ENCODE measurements at places on chromosomes 4 and X.

DNA sequence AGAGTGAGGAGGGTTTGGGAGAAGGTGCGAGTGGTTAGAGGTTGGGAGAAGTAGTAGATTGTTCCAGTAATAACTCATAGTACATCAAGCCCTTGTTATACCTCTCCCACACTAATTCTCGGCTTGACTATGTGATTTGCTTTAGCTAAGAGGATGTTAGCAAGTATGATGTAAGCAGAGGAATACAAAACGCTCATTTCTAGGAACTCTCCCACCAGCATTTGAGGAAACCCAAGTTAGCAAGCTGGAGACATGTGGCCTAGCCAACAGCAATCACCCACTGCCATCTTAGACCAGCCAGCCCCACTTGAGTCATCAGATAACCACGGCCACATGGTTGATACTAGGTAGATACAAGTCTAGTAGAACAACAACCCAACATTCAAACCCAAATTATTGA lies 14.2 kb downstream of the FTHL17 start:
- no peak for DNase-seq

- no peak for DNase-seq
Observed at GRCh38 chr4:38243388-38244053, 283.3 kb downstream of the PTTG2 start.

DNA sequence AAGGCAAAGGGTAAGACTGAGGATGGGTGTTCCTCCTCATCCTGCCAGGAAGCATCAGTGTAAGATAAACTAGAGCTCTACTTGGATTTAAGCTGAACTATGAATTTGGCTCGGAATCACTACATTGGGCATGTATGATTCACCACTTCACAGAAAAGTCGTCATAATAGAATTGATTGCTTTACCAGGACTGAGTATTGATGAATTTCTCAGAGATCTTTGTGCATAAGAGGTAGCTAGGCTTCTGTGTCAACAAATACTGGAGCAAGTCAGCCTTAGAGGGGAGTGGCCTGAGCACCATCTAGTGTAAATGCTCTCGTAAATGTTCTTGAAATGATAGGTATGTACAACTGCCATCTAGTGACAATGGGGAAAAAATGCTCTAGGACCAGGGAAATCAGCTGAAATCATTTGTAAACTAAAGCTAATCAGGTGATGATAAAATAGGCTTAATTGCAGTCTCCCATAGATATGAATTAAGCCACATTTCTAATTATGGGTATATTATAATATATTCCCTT lies 309.5 kb upstream of the FMR1 start:
- no peak for DNase-seq

DNA sequence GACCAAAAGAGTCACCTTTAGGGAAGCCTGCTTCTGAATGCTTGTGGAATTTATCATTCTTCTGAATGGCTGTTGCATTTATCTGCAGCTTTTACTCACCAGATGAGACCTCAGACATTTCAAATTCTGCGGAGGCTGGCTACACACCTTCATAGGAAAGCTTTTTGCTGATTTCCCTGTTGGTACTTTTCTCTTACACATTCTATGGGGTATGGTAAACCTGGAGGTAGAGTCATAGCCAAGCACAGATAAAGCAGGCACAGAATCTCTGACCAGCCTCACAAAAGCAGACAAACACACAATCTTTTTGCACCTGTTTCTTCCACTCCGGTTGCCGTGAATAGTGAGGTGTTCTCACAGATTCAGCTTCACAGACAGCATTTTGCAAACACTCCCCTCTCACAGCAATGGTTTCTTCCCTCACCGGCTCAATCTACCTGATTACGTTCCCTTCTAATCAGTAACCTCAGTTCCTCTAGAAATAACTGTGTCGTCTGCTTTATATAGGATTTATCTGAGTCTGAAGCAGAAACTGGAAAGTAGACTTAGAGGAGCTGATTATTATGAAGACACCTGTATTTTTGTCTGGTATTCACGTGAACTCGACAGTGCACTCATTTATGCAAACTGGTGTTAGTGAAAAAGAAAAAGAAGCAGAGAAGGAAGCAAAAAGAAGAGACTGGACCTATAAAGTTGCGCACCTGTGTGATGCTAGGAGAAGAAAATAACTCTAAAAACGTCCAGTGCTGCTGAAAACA lies 83.1 kb downstream of the DMD start:
- no peak for DNase-seq

DNA sequence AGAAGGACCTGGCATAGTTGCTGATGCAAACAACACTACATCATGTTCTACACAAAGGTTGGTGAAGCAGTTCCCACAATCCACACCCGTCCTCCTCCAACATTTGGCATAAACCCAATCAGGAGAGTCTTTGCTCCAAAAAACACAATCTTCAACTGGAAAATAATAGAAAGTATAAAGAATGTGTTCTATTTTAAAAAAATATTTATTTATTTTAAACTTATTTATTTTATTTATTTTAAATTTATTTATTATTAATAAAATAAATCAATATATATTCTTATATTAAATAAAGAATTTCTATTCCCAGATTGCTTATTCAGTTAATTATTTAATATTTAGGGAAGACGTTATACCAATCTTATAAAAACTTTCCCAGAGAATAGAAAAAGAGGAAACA lies 1753.7 kb upstream of the AGA start:
- no peak for DNase-seq

DNA sequence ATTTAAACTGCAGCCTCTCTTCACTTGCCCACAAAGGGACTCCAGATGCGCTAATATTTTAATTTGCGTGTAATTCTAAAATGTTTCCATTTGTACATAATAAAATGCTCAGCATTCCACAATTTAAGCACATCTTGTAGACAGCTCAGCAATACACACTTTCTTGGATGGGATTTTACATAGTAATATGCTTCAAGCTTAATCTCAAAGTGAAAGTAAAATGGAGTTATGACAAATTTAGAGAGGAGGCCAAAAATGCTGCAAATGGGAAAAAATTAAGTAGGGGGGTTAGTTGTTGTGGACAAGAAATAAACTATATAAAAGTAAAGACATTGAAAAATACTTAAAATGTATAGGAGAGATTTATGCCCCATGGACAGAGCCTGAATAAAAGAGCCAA lies 149.1 kb downstream of the FBXO8 start:
- no peak for DNase-seq

- no peak for DNase-seq
Observed at GRCh38 chr4:174538123-174538875, 16.0 kb upstream of the HPGD start.

- DNase-seq = no peak
Observed at GRCh38 chrX:103540145-103540544, 20.9 kb upstream of the RAB40A start.

GRCh38 chr4:86896596-86896995 lies 4.4 kb upstream of the C4orf36 start:
- no peak for DNase-seq

GRCh38 chr4:169922632-169923276 lies 103.4 kb downstream of the MFAP3L start:
- no peak for DNase-seq

GRCh38 chr4:48109413-48110263 lies 24.4 kb downstream of the TXK start:
- DNase-seq = no peak

GRCh38 chrX:50470103-50471031 lies at the start of gene DGKK:
Gene DGKK, minus strand, starts transcription at chrX:50470825. Its CDS starts 147 bp downstream, at chrX:50470678.
- no peak for DNase-seq

- no peak for DNase-seq
Observed at GRCh38 chr4:46586566-46586965, 196.6 kb upstream of the GABRA2 start.

DNA sequence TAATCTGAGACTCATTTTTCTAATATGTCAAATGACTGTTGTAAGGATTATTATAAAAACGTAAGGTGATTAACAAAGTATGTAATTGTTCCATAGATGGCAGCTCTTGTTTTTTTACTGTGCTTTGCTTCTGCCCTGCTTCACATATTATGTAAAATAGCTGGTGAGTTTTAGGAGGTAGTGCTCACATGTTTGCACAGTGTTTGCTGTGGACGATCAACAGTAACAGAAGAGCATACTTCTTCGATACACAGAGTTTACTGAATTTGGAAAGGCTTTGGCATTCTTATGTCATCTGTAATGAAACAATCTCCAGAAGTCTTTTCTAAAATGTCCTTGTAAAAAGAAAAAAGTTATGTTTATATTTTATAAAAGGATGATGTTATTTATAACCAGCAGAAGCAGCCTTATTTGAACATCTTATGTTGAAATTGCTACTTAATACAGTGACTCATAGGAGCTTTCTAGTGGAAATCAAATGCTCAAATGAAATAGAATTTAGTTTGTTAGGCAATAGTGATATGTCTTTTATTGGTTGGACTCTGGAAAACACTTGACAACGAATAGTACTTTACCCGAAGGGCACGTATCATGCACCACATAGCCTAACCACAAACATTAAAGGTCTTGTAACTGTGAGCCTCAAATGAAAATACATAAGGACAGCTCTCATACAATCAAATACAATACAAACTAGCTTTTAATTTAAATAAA lies 1.9 kb upstream of the MTTP start:
- DNase-seq = no peak

DNA sequence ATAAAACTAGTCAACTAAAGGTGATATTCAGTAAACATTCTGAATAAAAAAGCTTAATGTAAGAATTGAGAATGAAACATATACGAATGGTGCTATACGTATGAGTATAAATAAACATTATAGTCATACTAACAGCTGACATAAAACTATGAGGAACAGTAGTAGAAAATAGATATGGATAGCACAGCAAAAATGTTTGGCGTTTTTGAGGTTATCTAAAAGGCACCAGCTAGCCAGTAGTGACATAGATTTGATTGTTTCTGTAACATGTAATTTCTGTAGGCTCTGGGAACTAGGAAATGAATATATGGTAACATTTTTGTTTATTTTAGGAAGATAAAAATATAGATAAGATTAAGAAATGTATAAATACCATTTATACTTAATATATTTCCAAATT lies 69.3 kb downstream of the SNX25 start:
- DNase-seq = no peak

DNA sequence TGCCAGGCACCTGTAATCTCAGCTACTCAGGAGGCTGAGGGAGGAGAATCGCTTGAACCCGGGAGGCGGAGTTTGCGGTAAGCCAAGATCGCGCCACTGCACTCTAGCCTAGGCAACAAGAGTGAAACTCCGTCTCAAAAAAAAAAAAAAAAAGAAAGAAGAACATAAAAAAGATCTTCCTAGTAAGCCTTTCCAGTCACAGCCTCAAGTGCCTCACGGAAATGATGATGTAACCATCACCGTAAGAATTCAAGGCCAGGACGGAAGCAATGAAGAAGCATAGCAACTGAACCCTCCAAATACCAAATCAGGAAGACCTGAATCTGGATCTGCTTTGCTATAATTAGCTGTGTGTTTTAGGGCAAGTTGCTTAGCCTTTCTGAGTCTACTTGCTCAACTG lies 28.8 kb downstream of the RBM47 start:
- DNase-seq = no peak
